Activated CD8-positive, alpha-beta memory T cell treated with anti-CD3 and anti-CD28 coated beads, Interleukin-2, amount 10 ng/mL, durations not matched to agents 7 days and 5 days (primary cell): ENCODE measurements at places on chromosomes 16 and 17.

GRCh38 chr16:56257666-56258342, 66.5 kb downstream of the GNAO1 start:
- DNase-seq, result no peak

DNA sequence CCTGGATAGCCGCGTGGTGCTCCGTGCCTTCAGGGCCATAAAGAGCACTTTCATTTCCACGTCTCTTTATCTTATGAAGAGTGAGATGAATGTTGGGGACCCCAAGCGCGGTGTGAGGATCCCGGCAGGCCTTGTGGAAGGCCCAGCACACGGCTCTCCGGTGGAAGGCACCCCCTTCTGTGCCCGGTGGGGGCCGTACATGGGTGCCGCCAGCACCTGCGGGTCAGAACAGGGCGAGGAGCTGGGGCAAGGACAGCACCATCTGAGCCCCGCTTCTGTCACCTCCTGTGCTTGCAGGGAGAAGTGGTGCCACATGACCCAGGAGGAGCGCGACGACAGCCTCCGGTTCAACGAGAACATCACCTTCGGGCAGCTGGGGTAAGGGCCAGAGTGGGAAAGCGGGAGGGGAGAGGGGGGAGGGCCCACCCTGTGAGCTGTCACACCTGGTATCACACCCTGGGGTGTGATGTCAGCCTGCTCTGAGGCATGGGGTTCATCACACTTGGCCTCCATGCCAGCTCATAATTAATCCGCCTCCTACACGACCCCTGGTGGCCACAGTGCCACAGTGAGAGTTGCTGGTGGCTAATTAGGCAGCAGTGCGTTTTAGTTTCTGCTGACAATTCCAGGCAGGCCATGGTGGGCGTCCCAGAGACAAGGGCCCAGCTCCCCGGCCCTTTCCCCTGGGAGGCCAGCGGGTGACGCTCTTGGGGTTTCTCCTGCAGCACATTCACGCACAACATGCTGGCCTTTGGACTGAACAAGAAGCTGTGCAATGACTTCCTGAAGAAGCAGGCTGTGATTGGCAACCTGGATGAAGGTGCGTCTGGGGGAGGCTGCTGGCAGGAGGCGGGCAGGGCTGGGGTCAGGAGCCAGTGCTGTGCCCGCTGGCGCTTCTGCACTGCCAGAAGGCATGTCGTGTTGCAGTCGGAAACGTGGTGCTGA, 25.7 kb downstream of the CIBAR2 start:
- peak; percentile 88 for DNase-seq

- DNase-seq, result peak; percentile 85
Measured at GRCh38 chr17:80892900-80893603, 98.6 kb upstream of the CHMP6 start.

DNA sequence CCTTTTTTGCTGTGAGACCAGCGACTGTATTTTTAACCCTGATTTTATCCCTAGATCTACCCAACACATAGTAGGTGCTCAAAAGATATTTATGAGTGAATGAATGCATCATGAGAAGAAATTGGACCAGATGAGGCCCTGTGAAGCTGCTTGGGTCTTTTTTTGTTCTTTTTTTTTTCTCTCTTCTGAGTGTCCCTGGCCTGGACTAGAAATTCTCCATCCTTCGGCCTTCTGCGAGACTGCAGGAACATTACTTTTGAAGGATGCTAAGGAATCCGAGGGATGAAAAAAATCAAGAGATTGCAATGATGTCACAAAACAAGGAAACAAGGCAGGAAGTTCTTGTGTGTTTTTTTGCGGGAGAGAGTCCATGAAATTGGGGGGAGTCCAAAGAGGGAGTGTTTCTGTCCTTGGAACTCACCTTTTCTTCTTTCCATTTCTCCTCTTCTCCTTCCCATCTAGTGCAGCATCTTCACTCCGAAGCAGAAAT, 560 bp upstream of the RUSF1 start:
- no peak for DNase-seq

GRCh38 chr17:82493226-82493781, 26.2 kb upstream of the FOXK2 start:
- no peak for DNase-seq

DNA sequence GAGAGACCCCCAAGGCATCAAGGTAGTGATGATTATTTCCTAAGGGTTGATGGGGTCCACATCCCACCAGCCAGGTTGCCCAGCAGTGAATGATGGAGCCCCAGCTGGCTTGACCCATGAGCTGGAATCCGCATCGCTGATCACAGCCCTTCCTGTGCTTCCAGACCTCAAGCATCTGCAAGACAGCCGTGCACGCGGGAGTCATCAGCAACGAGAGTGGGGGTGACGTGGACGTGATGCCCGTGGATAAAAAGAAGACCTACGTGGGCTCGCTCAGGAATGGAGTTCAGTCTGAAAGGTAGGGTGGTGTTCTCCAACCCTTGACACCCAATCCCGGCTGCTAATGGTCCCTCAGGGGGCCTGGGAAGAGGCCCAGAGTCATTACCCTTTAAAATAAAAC, 69.3 kb downstream of the CRISPLD2 start:
- no peak for DNase-seq

DNA sequence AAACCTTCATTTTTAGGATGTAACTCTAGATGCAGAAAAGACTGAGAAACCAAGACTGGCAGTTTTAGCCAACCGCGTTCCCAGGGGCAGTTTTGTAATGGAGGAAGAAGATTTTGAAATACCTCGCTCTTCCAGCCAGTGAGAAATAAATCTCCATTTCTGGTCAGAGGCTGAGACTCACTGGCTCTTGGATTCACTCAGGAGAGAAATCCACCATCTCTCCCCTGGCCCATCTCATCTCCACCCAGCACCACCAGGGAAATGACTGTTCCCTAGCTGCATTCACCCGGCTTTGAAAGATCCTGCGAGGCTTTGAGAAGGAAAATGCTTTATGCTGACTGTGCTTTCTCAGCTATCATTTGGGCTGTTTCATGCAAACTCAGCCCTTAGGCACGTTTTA, 185.2 kb downstream of the SOX9 start:
- DNase-seq, result no peak

DNA sequence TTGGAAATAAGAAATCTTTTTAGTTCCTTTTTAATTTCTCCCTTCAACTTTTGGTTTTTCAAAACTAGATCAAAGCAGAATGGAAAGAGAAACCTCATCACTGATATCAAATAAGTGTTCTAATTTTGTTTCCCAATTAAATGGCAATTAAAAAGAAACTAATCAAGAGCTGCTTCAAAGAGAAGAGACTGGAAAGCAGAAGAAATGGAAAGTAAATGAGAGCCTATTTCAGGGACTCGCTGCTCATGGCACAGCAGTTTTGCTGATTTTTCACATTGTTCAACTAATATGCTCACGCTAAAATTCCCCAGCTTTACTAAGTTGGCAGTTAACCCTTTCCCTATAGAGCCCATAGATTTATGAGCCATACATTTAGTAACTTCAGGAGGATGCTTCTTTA, 6.5 kb downstream of the NMT1 start:
- DNase-seq, result no peak

GRCh38 chr16:50445621-50446555, 77.1 kb upstream of the BRD7 start:
- no peak for DNase-seq

GRCh38 chr17:56510554-56511342, 82.8 kb upstream of the NOG start:
- DNase-seq, result no peak

- no peak for DNase-seq
Measured at GRCh38 chr17:44214896-44215295, 4.6 kb downstream of the UBTF start.

- DNase-seq, result no peak
Measured at GRCh38 chr16:49556606-49557446, 183.2 kb downstream of the C16orf78 start.

DNA sequence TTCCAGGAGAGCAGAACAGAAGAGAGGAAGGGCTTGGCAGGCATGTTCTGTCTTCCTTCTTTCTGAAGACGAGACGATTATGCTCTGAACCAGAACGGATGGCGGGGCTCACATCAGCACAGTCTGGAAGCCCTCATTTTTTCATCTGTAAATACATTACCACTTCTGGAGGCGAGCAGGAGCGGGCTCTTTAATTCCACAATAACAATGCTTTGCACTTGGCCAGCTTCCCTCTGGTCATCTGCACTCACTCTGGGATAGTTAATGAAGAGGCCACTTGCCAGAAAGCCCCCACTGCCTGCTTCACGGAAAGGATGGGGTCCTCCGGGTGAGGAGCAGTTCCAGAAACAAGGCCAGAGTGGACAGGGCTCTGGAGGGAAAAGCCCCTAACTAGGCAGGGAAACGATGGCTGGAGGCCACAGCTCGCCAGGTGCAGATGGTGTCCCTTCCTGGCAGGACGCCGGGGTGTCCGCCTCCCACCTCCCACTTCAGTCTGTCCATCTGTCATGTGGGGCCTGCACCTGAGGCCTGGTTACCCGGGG, 13.1 kb upstream of the BCAR1 start:
- DNase-seq, result no peak

DNA sequence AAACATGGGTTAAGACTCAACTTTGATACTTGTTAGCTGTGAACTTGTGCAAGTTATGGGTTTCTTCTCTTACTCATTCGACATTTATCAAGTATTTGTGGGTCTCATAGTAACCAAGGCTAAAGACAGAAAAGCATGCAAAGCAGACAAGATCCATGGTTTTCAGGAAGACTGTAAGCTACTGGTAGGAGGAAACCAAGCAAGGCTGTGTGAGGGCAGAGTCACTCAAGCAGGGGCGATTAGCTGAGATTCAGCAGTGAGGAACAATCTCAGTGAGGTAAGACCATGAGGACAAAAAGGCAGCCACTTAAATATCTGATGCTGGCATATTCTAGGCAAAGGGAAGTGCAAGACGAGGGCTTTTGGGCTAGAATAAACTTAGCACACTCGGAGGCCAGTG, 29.5 kb downstream of the MBTD1 start:
- DNase-seq, result no peak

DNA sequence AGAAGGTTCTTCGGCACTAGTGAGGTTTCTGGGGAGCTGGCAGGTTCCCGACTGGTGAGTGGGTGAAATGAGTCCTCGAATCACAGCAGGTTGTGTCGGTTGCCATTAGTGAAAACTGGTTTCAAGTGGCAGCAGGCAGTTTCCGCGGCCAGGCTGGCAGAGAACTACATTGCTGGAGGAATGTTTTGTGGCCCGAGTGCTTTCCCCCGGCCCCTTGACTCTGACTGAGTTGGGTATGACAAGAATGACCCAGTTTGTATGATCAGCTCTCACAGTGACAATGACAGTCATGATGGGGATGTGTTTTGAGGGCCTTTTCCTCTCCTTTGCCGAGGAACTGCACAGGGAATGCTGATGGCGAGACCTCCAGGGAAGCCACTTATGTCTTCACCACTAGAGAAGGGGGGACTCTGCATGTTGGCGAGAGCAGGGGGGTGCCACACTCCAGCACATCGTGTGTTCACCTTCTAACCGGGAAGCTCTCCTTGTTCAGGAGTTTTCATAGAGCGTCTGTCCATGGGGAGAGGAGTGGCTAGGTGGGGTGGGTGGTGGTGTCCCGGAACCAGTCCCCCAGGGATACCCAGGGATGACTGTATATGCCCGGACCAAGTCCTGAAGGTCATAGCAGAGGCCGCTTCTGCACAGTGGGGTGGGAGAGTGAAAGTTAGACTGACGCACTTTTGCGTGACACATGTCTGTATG, 206.0 kb upstream of the CHMP6 start:
- DNase-seq, result no peak

DNA sequence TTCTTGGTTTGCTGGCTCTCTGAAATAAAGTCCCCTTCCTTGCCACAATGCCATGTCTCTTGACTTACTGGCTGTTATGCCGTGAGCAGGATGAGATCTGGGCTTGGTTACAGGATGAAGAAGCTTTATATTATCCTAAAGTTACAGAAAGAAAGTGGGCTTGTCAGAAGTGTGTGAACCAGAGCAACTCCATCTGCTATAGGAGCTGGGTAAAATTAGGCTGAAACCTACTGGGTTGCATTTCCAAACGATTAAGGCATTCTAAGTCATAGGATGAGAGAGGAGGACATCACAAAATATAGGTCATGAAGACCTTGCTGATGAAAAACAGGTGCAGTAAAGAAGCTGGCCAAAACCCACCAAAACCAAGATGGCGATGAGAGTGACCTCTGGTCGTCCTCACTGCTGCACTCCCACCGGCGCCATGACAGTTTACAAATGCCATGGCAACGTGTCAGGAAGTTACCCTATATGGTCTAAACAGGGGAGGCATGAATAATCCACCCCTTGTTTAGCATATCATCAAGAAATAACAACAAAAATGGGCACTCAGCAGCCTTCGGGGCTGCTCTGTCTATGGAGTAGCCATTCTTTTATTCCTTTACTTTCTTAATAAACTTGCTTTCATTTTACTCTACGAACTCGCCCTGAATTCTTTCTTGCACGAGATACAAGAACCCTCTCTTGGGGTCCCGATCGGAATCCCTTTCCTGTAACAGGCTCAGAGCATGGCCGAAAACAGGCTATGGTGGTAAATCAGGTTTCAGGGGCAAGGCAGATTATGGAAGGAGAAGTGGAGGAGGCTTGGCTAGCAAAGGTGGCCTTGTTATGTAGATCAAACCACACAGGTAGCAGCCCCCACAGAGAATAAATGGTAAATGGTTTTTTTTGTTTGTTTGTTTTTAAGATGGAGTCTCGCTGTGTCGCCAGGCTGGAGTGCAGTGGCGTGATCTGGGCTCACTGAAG, 81.3 kb upstream of the C16orf82 start:
- no peak for DNase-seq

DNA sequence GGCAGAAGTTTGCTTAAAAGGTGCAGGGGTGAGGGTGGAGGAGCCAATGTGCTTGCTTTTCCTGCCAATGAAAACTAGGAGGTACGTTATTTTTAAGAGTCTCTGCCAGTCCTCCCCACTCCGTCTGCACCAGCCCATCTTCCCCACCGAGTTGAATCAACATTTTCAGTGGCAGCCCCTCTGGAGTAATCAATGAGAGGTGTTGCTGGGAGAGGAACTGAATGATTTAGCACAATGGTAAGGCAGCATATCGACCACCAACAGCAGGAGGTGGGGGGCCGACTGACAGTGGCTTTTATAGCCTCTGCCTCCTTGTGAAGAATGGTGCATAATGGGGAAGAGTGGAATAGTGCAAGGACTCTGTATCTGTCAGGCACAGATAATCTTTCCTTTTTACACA, 1465.0 kb upstream of the GOT2 start:
- DNase-seq, result no peak

DNA sequence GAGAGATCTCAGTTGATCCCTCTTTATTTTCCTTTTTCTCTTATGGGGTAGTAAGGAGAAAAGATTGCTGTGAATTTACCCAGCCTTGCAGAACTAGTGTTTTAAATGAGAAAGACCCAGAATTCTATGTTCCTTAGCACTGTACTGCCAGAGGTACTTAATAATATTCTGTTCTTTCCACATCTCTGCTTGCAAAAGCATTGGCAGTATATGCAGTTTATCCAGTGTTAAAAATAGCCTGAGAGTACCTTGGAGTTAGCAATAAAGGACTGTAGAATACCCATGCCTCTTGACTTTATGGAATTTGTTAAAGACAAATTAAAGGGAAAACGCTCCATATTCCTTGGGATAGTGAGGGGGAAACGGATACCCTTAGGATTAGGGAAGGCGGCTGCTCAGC, 11.9 kb downstream of the SLC7A6 start:
- DNase-seq, result no peak
